ENCODE measurements at places on chromosomes 6 and 20.

DNA sequence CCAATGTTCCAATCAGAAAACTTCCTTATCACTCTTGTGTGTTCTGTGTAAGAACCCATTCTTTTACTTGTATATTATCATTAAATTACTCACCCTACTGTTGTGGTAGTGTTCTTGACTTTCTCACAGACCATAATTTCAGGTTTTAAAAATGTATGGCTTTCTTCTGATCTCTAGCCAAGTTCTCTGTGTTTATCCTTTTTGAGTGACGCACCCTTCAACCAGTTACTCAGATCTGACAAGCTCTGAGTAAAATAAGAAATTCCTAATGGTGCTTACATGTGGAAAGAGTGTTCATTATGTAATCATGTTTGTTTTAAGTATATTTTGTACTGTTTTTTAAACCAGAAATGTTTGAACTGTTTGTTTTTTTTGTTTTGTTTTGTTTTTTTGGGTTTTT lies 11.0 kb downstream of the TBPL1 start:
- no peak for DNase-seq

DNA sequence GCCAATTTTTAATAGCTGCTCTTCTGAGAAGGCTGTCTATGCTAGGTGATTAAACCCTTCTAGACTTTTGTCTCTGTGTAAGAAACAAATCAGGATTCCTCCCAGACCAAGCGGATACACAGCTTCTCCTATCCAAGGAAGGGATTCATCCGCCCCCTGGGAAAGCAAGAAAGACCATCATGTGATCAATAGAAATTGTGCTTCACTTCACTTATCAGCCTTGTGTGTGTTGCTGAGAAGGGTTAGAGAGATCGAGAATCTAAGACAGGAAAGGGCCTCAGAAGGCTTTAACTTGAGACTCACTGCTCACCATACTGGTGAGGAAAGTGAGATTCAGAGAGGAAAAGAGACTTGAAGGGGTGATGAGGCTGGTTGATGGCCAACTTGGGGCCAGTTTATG lies 1.5 kb downstream of the ABCC10 start:
- DNase-seq = no peak

- DNase-seq = no peak
Measured at GRCh38 chr6:147071776-147072175, 132.4 kb upstream of the STXBP5 start.

- DNase-seq = no peak
Measured at GRCh38 chr6:166023273-166023989, 144.2 kb downstream of the TBXT start.

DNA sequence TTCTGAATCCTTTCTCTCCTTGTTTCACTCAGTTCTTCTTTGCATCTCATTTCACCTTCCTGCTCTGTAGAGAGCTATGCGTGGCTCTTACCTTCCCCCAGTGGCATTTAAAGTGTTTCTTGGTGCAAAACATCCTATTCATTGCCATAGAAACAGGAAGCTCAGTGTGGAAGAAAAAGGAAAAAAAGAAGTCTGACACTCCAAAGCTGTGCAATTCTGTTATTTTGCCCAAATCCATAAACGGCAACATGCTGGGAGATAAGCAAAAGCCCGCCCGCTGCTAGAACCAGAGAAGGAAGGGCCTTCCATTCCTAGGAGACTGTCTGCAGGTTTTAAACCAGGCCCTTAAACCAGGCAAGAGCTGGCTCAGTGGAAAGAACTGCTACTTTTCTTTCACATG lies 247.1 kb downstream of the HIVEP2 start:
- no peak for DNase-seq

GRCh38 chr6:149962461-149963211 lies 1.1 kb upstream of the ULBP1 start:
- no peak for DNase-seq

- no peak for DNase-seq
Measured at GRCh38 chr6:138346302-138347195, 31.2 kb upstream of the SMIM28 start.

DNA sequence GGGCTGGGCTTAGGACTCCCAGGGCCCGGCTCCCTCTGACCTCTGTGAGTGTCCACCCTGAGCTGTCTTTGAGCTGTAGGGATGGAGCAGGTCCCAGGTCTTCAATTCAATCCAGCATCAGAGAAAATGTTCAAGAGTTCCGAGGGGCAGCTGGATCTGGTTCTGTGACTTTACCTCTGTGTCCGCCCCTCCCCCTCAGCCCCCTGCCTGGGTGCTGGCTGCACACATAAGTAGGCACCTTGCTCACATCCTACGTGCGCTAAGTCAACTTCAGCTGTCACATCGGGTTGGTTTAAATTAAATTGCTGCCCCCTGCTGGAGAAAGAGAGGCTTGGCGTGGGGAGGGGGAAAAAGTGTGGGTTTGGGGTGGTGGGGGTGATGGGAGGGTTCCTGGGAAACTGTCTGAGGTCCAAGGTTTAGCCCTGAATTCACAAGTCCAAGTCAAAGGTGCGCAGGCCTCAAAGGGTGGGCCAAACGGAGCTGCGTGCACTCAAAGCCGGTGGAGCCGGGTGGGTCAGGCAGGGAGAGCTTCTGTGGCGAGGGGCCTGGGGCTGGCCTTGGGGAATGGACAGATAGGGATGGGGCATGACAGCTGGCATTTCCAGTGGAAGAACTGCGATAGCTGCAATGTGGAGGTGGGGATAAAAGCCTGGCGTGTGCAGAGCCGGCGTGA lies 3.0 kb downstream of the WFDC5 start:
- DNase-seq = no peak

GRCh38 chr20:59701236-59701635 lies 96.9 kb downstream of the PHACTR3 start:
- DNase-seq = no peak

GRCh38 chr6:160798625-160799024 lies 96.6 kb downstream of the PLG start:
- no peak for DNase-seq

Data from NCI-H1092 treated with DMSO at 0.1 percent for 48 hours (cell line).